ENCODE measurements at places on chromosomes 6 and 20. TPM values are rescaled to one million over a fixed set of nuclear protein-coding genes. Genes with fewer than 3 reads are reported as not detected.

The PCSK2 gene
- not detected for total RNA-seq

The ULBP3 gene
- total RNA-seq: 0.69 TPM

The ZBTB9 gene
- total RNA-seq: 10.4 TPM

The CNR1 gene
- 20.4 TPM for total RNA-seq

The ATP6V1G2 gene
- total RNA-seq: 4.4 TPM

The C6orf141 gene
- not detected for total RNA-seq

The NEU1 gene
- 25.3 TPM for total RNA-seq

The ASCC3 gene
- 42.3 TPM for total RNA-seq

The HLA-DQB2 gene
- 112 TPM for total RNA-seq

The TSPO2 gene
- total RNA-seq: not detected

The AVP gene
- total RNA-seq: 7.0 TPM

The DPPA5 gene
- total RNA-seq: not detected

The ADGRF1 gene
- not detected for total RNA-seq

The FLRT3 gene
- total RNA-seq: not detected

The CD93 gene
- 0.10 TPM for total RNA-seq

The PIGU gene
- total RNA-seq: 19.3 TPM

GRCh38 chr6:142686507-142686887 lies 258.5 kb downstream of the HIVEP2 start:
- DNase-seq: no peak

GRCh38 chr20:50817776-50818172 lies 22.9 kb downstream of the BCAS4 start:
- no peak for DNase-seq

DNA sequence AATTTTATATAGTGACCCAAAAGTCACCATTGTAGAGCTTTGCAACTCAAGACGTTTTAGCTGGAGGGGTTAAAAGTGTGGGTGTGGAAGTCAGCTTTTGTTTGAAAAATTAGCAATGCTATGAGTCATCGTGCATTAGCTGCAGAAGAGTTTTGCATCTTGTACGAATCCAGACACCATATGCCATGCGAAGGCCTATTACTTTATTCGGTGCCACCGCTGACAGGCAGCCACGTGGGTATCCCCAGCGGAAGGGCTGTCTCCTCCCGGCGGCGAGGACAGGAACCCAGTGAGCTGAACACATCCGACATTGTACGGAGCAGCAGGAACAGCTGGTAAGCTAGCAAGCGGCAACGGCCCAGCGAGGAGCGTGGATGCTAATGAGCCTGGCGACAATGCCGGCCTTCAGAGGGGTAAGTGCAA lies 84.4 kb downstream of the INSM1 start:
- DNase-seq: peak; percentile 66

GRCh38 chr6:15349379-15349778 lies 103.5 kb downstream of the JARID2 start:
- DNase-seq: no peak

DNA sequence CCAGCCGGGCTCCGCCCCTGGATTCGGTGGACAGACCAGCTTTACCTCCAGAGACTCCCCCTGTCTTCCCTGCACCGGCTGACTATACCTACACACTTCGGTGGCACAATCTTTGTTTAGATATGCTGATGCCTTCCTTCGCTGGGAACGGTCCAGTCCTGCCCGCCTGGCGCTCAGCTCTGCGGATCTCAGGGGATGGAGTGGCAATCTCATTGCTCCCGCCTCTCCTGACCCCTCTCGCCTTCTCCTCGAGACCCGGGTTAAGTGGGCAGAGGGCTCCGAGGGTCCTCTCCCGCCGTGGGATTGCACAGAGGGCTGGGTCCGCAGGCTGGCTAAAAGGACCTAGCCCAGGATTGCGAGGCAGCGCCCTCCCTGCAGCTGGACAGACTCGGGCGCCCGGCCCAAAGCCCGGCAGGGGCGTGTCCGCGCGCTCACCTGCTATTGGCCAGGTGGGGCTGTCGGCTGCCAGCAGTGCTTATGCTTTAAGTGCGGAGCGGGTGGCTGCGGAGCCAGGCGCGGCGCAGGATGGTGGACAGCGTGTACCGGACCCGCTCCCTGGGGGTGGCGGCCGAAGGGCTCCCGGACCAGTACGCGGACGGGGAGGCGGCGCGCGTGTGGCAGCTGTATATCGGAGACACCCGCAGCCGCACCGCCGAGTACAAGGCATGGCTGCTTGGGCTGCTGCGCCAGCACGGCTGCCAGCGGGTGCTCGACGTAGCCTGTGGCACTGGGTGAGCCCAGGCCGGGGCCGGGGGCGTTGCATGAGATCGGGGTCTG lies at the start of gene GNMT:
GNMT (plus strand) TSS at position 512 of the 777 bp plus-strand sequence; CDS start at position 526, 14 bp downstream.
- DNase-seq: peak; percentile 53

DNA sequence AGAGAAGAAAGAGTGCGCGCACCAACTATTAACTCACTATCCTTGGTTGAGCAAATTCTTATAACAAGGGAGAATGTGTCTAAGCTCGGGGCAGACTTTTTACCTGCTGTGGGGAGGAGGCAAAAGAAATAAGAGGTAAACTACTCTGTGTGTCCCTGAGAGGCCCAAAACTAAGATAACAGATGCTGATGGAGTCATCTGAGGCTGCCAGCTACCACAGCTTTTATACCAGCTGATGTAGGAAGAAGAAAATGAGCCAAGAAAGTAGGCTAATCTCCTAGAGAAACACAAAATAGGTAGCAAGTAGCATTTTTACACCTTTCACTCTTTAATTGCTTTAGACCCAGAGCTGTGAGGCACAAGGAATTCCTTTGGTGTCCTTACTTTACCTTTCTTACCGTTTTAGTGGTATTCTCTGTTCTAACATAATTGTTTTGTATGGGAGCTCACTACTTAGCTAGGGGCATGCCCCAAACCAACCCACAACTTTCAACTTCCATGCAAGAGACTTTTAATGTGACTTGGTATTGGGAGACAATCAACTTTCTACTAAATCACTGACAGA lies 27.8 kb upstream of the PIM1 start:
- no peak for DNase-seq

DNA sequence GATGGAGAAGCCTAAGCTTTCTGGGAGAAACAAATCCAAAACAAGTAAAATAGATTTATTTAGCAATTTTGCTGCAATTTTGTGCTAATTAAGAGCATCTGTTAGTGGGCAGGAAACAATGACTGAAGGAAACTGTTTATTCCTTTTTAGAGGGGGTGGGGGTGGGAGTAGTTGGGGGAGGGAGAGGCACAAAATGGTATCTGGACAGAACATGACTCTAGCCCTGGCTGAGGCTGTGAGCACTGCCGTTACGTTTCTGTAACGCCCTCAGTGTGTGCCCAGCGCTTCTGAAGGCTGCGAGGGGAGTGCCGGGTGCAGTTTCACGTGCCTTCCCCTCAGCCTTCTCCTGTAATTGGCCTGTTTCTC lies 28.8 kb downstream of the METTL24 start:
- DNase-seq: no peak

DNA sequence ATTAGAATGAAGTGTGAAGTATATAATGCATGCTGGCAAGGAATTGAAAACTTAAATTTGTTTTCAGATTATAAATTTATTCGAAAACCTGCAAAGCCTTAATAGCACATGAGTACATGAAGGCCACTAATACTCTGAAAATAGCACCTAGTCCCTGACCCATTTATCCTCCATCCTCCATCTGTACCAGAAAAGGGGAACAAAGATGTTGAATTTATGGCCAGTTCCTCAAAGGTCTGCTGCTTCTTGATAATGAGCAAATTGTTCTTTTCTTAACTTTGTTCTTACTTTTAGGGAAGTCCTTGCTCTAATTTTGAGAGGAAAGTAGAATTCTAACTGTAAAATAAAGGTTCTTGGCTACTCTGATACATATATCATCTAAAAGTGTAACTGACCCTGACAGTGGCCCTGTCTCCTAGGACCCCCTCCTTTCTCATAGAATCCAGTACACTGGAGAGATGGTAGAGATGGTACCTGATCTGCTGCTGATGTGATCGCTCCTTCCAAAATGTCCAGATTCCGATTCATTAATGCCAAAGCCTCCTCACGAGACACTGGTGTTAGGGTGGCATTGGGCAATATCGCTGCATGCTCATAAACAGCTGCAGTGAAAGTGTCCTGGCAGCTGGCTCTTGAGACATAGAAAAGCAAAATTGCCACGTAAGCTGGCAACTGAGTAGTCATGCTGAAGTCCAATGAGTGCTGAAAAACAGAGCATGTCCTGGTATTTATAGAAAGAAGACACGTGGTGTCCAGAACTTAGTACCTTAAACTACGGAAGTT lies at the start of gene VNN1:
VNN1 (minus strand) TSS at position 704 of the 783 bp plus-strand sequence; CDS start at position 684, 20 bp downstream.
- DNase-seq: peak; percentile 36

DNA sequence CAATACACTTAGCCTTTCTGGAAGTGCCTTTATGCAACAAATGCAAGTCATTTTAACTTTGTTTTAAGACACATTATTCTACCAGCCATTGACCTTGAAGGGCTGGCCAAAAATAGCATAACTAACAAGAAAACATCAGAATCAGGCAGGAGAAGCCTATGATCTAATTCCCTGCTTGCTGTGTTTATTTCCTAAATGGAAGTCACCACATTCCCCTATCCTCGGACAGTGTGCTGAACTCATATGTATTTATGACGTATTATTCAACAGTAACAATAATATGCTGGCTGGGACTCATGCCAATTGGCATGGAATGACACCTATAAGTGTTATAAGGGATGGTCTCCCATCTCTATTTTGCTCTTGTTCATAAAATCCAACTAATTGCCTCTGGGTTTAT lies 140.7 kb downstream of the MAP3K7 start:
- DNase-seq: no peak

DNA sequence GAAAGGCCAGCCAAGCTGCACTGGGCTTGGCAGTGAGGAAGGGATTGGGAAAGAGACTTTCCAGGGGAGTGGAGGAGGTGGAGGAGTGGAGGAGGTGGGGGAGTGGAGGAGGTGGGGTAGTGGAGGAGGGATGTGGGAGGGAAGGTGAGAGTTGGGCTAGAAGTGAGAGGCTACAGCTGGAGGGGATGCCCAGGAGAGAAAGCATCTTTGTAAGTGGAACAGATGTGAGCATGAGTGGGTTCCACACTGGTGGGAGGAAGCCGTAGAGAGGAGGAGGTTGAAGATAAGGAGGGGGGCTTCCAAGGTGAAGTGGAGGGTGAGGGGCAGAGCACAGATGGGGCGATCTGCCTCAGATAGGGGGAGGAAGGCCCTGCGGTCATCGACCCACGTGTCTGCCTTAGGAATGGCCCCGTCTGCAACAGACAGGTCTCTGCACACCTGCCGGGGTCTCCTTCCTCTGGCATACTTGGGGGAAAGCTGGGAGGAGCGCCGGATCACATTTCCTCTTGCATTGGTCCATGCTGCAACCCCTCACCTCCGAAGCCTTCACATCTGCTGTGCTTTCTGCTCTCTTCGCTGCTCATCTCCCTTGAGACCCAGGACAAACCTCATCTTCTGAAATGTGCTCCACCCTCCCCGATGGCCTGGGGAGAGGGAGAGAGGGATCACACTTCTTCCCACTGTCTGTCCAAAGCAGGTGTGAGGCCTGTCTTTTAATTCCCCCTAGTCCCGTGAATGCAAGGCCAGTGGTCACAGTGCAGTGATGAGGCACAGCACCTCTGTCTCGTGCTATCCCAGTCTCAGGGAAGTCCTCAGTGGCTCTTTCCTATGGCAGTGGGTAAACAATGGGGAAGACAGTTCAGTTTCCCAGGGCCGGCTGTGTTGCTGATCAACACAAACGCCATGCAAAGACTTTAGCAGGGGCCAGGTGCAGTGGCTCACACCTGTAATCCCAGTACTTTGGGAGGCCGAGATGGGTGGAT lies 48.6 kb upstream of the SNX9 start:
- peak; percentile 28 for DNase-seq

DNA sequence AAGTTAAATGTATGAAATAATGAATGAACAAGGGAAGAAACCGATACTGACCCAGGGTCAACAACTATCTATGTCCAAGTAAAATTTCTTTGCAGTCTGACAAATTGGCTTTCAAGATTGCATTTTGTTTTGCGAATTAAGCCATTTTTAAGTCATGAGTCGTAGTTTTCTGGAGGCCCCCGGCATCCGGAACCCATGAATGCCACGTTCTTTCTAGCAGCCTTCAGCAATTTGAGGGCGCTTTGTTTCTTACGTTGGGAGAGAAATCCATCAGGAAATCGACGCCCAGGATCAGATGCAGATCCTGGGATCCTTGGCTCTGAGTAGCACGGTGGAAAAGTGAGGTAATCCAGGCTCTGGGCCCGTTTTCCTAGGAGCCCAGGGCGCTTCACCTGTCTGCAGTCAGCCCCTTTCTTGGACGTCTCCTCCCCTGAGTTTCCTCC lies 309 bp upstream of the ABRACL start:
- no peak for DNase-seq

GRCh38 chr20:402496-402885 lies 5.6 kb upstream of the RBCK1 start:
- DNase-seq: no peak

GRCh38 chr6:141169419-141169818 lies 963.3 kb upstream of the GJE1 start:
- no peak for DNase-seq

GRCh38 chr20:19903168-19903811 lies 113.9 kb upstream of the NAA20 start:
- peak; percentile 80 for DNase-seq

- no peak for DNase-seq
Observed at GRCh38 chr6:16844183-16844582, 82.9 kb upstream of the ATXN1 start.

- DNase-seq: peak; percentile 41
Observed at GRCh38 chr6:27825025-27825793, 87.0 kb downstream of the OR2B2 start.
